NCI-H460 (cell line): ENCODE measurements at places on chromosomes 13 and 19. TPM values are rescaled to one million over a fixed set of nuclear protein-coding genes. Genes with fewer than 3 reads are reported as not detected.

The MYADM gene
- 38.6 and 49.5 TPM in 2 replicates for total RNA-seq

The SYNGR4 gene
- total RNA-seq = 0.17 TPM in 1 of 2 replicates, not detected in the other

The CGB8 gene
- not detected in 2 replicates for total RNA-seq

The SIGLEC8 gene
- total RNA-seq = not detected in 2 replicates

The OR7C1 gene
- total RNA-seq = not detected in 2 replicates

The IL17D gene
- total RNA-seq = 0.63 and 0.92 TPM in 2 replicates

The KLK12 gene
- total RNA-seq = not detected in 2 replicates

The POU4F1 gene
- 2.2 and 2.3 TPM in 2 replicates for total RNA-seq

The LPAR6 gene
- 2.1 and 3.2 TPM in 2 replicates for total RNA-seq

The STX10 gene
- total RNA-seq = 49.9 and 58.8 TPM in 2 replicates

The PCDH9 gene
- total RNA-seq = 2.8 and 3.0 TPM in 2 replicates

The IGFL1 gene
- not detected in 2 replicates for total RNA-seq

The DPP9 gene
- total RNA-seq = 27.9 and 28.4 TPM in 2 replicates
